Thymus (tissue), 14 donors: ENCODE measurements at places on chromosomes 5 and 9. TPM values are rescaled to one million over a fixed set of nuclear protein-coding genes. Genes with fewer than 3 reads are reported as not detected.

DNA sequence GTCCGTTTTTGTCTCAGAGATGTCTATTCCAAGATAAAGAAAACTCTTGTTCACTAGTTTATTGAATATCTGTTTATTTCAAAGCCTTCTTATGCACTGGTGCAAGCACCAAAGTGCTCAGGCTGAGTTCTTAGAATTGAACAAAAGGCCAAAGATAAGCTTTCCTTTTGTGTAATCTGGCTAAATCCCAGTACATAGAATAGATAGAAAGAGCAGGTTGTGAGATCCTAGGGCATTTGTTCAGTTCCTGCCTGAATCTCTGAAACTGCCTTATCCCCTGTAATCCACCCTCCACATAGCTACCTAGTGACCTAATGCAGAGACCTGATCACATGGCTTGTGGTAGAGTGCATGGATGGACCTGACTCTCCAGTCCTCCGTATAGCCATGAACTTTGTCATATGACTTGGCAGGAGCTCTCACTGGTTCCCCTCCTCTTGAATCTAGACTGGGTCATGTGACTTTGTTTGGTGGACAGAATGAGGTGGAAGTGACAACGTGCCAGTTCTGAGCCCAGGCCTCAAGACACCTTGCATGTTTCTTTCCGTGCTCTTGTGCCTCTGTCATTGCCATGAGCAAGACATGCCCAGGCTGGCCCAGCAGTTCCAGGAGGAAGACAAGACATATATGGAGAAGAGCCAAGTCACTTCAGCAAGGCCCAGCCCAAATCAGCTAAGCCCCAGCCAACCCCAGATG lies 139.3 kb upstream of the SHB start:
- no peak for DNase-seq

GMCL2 gene
- total RNA-seq, result under 0.01 TPM

EFNA5 gene
- 1.7 TPM for total RNA-seq

FAM221B gene
- under 0.01 TPM for total RNA-seq

ARHGEF39 gene
- total RNA-seq, result 3.9 TPM
